ENCODE measurements at places on chromosomes 4 and X. TPM values are rescaled to one million over a fixed set of nuclear protein-coding genes. Genes with fewer than 3 reads are reported as not detected.

The SLC2A9 gene
- 5.5 TPM for total RNA-seq

The TMPRSS11D gene
- not detected for total RNA-seq

The FAM184B gene
- 0.03 TPM for total RNA-seq

The TLR2 gene
- total RNA-seq, result 5.1 TPM

The ZFP92 gene
- total RNA-seq, result 0.40 TPM

The GPR82 gene
- total RNA-seq, result not detected

The SULT1E1 gene
- not detected for total RNA-seq

The AVPR2 gene
- total RNA-seq, result 3.3 TPM

The CLCN3 gene
- total RNA-seq, result 61.4 TPM

The CXCL5 gene
- total RNA-seq, result 0.16 TPM

The EPHA5 gene
- total RNA-seq, result 0.22 TPM

The CT45A1 gene
- total RNA-seq, result not detected

The ZNF185 gene
- 1.4 TPM for total RNA-seq

The SPP1 gene
- 20.9 TPM for total RNA-seq

DNA sequence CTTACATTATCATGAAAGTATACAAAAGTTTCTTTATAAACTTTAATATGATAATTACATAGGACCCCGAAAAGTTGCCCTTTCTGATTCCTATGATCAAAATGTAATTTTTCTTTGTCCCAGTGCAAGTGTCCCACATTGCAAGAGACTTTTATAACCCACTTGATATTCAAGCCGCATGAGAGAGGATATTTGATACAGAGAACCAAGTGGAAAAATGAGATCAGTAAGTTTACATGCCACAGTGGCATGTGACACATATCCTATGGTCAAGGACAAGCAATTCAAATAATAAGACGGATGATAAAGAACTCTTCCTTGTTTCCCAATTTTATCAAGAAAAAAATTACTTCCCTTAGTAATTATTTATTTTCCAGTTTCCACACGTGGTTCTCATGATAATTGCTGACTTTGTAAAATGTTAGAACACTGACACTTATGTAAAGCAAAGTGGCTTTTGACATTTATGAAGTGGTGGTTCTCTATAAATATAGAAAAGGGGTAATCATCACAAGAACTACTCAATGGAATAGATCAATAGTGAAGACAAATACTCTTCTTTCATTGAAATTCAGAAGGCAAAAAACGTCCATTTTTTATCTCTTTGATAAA lies 273.7 kb upstream of the NOCT start:
- no peak for DNase-seq

GRCh38 chrX:54540289-54540688 lies 10.3 kb downstream of the GNL3L start:
- no peak for DNase-seq

DNA sequence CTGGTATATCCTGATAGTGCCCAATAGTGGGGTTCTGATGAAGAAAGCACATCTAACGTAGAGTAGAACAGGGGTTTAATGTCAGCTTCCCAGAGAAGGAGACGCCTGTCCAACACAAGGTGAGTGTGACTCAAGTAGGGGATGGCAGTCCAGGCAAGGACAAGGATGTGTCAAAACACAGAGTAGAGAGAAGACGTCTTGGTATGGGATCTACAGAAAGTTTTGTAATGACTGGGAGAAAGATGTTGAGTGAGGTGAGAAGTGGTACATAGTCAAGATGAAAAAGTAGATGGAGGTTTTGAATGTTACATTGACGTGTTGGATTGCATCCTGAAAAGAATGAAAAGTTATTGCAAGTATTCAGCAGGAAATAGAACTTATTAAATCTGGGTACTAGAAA lies 124.4 kb downstream of the TMA16 start:
- no peak for DNase-seq

GRCh38 chr4:168451744-168452390 lies 28.4 kb downstream of the DDX60L start:
- DNase-seq, result no peak

DNA sequence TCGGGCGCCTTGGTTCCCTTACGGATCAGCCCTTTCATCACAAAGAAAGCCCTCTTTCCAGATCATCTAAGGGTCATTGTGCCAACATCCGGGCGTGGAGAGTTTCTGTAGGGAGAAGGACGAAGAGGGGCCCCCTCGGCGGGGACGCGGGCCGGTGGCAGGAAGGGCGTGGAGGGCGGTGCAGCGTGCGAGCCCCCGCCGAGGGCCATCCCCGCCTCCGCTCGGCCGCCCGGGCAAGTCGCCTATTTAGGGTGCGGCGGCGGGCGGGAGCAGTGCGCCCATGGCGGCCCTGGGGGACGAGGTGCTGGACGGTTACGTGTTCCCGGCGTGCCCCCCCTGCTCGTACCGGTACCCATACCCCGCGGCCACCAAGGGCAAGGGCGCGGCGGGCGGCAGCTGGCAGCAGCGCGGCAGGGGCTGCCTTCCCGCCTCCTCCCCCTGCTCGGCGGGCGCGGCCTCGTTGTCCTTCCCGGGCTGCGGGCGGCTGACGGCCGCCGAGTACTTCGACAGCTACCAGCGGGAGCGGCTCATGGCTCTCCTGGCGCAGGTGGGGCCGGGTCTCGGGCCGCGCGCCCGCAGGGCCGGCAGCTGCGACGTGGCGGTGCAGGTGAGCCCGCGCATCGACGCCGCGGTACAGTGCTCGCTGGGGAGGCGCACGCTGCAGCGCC lies at the start of gene ZAR1:
Gene ZAR1 (plus strand): TSS at position 241 of the 668 bp plus-strand sequence. CDS start 40 bp downstream, at position 281.
- no peak for DNase-seq

DNA sequence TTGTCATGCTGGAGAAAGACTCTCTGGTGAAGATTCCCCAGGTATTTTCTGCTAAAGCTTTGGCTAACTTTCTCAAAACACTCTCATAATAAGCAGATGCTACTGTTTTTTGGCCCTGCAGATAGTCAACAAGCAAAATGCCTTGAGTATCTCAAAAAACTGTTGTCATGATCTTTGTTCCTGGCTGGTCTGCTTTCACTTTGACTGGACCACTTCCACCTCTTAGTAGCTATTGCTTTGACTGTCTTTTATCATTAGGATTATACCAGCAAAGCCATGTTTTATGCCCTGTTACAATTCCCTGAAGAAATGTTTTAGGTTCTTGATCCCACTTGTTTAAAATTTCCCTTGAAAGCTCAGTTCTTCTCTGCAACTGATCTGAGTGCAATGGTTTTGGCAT lies 231.5 kb downstream of the SLC7A11 start:
- no peak for DNase-seq

DNA sequence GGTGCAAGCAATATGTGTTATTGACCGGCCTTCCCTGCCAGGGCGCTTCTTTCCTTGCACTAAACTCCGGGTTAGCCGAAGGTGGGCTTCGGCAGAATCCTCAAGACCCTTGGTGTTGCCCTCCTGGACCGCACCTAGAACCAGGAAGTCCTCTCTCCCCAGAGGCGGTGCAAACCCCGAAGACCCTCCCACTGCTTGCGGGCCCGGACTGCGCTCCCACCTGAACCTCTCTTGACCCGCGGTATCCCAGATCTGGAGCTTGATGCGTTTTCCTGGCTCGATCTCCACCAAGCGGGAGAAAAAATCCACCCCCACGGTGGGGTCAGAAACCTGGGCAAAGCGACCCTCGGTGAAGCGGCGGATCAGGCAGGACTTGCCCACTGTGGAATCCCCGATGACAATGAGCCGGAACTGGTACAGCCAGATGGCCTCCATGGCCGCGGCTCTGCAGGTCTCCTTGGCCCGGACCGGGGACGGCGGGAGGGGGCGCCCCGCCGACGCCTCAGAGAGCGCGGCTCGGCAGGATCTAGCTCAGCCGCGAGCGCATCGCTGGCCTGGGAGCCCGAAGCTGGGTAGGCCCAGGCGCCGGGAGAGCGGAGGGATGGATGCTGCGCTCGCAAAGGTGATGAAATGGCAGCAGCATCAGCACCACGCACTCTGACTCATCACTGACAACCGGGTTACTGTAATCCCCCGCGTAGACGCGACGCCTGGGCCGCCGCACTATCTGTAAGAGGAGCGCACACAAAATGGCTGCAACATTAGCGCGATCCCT lies at the start of gene RAB39B:
Gene RAB39B (minus strand): TSS at position 638 of the 775 bp plus-strand sequence. CDS start 203 bp downstream, at position 435.
- DNase-seq, result peak; percentile 78

- no peak for DNase-seq
Measured at GRCh38 chr4:170083541-170083940, 6.2 kb downstream of the AADAT start.

- DNase-seq, result no peak
Measured at GRCh38 chr4:6354626-6355025, 85.0 kb downstream of the WFS1 start.

- no peak for DNase-seq
Measured at GRCh38 chr4:46445710-46446314, 55.9 kb upstream of the GABRA2 start.

DNA sequence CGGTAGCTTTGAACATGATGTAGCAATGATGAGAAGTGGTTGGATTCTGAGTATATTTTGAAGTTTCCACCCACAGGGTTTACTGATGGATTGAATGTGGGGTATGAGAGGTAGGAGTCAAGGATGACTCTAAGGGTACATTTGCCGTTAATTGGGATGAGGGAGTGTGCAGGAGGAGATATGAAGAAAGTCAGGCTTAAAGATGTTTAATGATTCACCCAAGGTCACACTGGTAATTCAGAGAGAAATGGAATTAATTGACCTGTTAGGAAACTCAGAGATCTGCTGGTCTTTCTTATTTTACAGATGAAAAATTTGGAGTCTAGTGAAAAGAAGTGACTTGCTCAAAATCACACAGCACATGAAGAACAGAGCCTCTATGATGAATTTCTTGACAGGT lies 390.7 kb downstream of the GBA3 start:
- no peak for DNase-seq

DNA sequence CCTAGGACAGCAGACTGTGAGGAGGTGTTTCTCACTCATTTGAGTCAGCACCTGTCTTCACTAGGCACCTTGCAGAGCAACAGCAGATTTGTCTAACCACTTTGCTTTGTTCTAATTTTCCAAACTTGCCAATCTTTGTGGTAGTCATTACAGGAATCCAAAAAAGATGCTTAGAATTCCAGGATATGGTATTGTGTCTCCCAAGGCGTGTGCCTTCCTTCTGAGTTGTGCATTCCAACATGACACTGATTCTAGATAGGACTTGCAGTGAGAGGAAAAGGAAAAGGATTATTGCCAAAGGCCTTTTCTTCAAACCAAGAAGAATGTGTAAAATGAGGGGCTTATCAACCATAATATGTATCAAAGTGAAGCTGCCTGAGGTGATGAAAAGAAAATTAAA lies 126.2 kb downstream of the MAPK10 start:
- DNase-seq, result no peak

GRCh38 chr4:126768338-126768737 lies 864.4 kb upstream of the INTU start:
- DNase-seq, result no peak

DNA sequence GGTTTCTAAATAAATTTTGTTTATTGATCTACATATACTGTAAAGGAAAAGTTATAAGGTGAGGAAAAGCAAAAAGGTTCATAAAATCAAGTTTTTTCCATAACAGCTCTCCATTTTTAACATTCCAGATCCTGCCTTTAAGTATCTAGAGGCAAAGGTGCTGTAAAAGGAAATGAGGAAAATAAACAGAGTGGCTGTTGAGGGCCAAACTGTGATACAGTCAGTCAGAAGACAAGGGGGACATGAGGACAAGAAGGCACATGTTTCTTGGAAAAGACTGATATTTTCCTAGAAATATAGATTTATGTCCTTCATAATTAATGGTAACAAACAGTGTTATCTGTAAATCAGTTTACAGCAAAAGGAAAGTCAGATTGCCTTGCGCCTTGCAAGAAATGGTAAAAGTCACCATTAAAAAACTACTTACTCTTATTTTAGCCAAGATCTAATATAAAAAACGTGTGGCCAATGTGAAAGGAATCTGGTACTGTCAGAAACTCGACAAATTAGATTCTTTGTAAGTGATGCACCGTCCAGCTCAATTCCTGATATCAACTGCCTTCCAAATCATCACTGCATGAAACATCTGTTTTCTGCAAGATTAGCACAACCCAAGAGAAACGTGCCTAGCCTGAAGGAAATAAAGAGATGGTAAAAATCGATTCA lies 34.0 kb upstream of the VEGFD start:
- no peak for DNase-seq

DNA sequence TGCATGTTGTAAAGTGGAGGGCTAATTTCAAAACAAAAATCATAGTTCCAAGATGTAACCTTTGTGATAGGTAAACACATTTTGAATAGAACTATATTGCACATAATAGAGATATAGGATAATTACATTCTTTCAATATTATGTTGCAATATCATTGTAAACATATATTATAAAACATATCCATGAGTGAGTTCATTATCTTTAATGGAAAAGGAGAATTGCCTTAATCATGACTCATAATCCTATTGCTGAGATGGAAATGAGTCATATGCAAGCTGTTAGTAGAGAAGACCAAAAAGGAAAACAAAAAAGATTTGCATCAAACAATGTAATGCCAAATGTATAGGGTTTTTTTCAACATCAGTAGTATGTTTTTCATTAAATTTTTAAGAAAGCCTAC lies 73.7 kb upstream of the WDR44 start:
- no peak for DNase-seq

GRCh38 chr4:42385516-42385915 lies 11.8 kb upstream of the SHISA3 start:
- DNase-seq, result no peak

- peak; percentile 78 for DNase-seq
Measured at GRCh38 chr4:8917868-8918783, 46.5 kb upstream of the HMX1 start.

- DNase-seq, result no peak
Measured at GRCh38 chrX:113522814-113523213, 682.2 kb upstream of the AMOT start.

GRCh38 chrX:69507500-69507789 lies 3.3 kb downstream of the NALF2 start:
- DNase-seq, result no peak

- DNase-seq, result no peak
Measured at GRCh38 chr4:153067376-153067775, 131.3 kb downstream of the FHDC1 start.

- DNase-seq, result no peak
Measured at GRCh38 chrX:153685156-153685536, 2.6 kb upstream of the SLC6A8 start.

DNA sequence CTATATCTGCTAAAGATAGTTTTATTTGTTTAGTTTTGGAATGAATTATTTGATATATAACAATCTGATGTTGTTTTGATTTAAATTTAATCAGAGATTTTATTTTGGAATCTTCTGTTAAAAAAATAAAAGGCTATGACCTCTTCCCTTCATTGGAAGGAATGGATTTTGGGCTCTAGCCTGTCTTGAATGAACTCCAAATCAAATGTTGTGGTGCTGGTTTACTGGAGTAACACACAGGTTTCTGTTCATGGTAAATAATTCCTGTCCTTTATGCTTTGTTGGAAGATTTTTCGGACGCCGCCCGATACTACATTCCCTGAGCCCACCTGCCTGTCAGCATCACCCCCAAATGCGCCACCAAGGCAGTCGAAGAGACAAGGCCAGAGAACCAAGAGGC lies 291.1 kb downstream of the ARHGAP10 start:
- DNase-seq, result no peak

DNA sequence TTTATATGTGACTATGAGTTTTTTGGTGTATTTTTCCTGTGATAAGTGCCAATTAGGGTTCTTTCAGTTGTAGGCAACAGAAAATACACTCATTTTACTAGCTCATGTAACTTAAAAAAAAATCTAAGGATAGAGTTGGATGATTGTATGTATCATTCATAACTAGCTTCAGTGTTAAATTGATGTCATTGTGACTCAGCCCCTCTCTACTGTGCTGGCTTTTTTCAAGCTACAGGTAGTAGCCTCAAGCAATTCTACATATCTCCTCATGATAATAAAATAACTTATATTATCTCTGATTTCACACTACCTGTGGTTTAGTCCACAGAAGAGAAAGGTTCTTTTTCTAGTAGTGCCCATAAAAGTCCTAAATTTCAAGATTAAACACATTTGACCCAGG lies 11.9 kb downstream of the WDR17 start:
- DNase-seq, result no peak

GRCh38 chr4:1746919-1747602 lies 25.7 kb downstream of the TACC3 start:
- DNase-seq, result no peak

All from cardiac septum (tissue), 1 donor.